ENCODE measurements at places on chromosomes 7 and 10. TPM values are rescaled to one million over a fixed set of nuclear protein-coding genes. Genes with fewer than 3 reads are reported as not detected.

DNA sequence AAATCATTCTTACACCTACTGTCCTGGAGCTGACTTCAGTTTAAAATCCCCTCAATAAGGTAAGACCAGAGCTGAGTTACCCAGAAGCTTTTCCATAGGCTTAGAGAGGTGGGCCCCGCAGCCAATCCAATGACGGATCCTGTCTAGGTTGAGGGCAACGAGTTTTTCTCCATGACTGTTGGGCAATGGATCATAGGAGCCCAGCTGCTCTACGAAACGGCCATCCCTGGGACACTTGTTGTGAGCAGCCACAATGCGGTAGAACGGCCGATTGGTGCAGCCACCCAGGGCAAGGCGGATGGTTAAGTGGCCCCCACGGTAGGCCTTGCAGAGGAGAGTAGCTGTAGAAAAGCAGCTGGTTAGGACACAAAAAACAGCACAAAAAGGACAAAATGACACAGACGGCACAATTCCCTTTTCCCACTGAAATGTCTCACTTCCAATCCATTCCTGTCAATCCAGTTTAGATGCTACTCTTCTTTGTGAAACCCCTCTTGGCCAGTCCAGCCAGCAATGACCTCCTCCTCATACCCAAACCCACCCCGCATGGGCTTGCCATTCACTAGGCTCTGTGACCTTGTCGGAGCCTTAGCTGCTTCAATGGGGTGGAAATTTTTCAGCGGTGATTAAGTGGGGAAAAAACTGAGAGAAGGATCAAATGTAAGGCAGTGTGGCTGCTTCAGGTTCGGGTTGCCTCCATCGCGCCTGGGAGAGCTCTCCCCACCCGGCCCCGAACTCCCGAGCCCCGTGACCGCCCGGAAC, 580 bp downstream of the MRPS16 start:
- peak; percentile 49 for DNase-seq

DNA sequence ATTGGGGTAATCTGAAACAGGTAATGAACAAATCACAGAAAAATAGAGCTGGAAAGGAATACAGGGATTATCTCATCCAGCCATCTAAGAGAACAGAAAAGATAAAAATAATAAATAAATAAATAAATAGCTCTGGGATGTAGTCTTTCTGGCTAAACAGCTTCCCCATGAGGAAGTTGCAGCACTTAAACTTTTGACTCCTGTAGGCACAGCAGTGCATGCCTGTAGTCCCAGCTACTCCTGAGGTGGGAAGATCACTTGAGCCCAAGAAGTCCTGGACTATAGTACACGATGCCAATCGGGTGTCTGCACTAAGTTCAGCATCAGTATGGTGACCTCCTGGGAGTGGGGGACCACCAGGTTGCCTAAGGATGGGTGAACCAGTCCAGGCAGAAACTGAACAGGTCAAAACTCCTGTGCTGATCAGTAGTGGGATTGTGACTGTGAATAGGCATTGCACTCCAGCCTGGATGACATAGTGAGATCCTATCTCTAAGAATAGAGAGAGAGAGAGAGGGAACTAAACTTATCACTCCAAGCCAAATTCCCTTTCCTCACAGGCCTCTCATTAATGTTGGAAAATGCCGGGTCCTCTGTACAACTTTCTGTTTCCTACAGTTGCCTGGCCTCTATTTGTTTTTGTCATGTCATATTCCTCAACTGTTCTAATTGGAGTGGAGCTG, 61.7 kb upstream of the CDK13 start:
- DNase-seq, result no peak

GRCh38 chr10:21296575-21297355, 228.7 kb downstream of the SKIDA1 start:
- no peak for DNase-seq

GRCh38 chr10:112177247-112177646, 6.3 kb downstream of the GPAM start:
- DNase-seq, result no peak

DNA sequence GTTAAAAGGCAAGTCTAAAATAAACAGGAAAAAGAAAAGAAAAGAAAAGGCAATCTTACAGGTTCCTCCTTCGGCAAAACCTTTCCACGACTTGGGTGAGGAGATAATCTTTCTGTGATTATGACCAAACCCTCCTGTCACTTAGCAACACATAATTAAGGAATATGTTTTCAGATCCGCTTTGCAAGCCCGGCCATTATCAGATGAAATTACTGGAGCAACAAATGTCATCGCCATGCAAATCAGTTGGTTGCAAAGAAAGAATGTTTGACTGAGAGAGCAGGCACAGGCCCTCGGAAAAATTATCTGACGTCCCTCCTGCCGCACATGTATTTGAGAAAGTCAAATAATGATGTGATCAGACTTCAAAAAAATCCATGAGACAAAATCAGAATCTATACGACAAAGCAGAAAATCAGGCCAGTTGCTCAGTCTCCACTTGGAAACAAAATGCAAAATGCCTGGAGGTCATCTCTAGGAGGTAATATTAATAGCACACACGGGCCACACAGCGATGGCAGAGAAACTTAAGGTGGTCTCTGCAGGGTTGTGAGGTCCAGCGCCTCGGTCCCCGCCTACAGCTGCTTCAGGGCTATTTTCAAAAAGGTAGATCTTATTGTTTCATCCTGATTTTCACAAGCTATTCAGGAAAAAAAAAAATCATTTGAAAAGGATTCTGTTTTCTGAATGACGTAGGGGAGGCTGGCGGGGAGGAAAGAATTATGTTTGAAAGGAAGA, 82.7 kb downstream of the ZRANB1 start:
- no peak for DNase-seq

Gene EGFR
- 64.6 TPM for total RNA-seq

Gene CDH23
- total RNA-seq, result not detected

Measured in PC-3 (cell line).